SK-N-DZ (cell line): ENCODE measurements at places on chromosomes 1 and 21.

DNA sequence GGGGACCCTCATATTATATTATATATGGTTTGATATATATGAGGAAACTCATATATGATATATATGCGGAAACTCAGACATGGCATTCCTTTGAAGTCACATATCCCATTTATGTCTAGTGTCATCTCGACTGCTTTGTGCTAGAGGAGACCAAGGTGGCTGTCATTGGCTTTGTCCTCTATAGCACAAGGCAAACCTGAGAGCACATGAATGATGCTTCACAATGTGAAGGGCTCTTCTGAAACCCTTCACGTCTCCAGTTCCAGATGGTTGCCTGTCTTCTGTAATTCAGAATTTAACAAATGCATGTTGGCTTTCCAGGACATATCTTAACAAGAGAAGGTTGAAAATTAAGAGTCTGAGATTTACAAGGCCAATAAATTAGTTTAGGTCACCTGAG, 303.6 kb downstream of the BARHL2 start:
- DNase-seq = no peak

GRCh38 chr1:167629681-167630567, at the start of gene RCSD1:
RCSD1 (plus strand) TSS chr1:167630232; CDS start chr1:167630424, 192 bp downstream.
- no peak for DNase-seq

DNA sequence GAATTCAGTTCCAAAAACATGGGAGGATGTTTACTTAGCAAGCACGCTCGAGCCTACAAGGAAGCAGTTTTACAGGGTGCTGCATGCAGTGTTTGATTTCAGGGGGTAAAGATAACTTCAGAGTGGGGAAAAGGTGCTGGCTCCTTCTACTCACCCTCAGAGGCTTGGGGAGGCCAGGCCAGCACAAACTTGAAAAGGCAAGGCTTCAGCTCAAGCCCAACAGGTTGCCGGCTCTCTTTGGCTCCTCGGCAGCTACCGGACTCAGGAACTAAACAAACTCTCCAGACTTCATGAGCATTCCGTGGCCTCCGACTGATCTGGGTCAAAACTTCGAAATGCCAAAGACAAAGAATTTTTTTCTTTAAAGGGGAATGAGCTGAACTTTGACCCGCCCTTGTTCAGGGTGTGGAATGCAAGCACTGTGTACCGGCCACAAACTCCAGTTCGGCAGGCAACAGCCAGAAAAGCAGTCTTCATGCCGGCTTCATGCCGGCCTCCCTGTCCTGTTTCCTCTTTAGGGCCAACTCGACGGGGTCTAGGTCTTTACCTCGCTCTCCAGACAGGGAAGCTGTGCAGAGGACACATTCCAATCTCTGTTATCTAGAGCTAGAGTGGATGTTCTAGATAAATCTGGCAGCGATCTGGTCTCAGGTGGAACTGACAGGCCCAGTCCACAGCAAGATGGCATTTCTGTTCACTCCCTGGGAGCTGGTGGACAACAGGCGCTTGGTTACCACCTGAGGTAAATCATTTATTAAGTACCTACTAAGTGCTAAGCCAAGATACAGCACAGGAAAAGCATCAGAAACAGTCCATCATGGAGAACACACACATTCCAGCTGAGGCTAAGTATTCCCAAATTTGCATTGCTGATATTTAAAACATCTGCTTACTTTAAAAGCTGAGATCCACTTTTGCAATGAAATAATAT, 75.0 kb downstream of the CD46 start:
- no peak for DNase-seq

DNA sequence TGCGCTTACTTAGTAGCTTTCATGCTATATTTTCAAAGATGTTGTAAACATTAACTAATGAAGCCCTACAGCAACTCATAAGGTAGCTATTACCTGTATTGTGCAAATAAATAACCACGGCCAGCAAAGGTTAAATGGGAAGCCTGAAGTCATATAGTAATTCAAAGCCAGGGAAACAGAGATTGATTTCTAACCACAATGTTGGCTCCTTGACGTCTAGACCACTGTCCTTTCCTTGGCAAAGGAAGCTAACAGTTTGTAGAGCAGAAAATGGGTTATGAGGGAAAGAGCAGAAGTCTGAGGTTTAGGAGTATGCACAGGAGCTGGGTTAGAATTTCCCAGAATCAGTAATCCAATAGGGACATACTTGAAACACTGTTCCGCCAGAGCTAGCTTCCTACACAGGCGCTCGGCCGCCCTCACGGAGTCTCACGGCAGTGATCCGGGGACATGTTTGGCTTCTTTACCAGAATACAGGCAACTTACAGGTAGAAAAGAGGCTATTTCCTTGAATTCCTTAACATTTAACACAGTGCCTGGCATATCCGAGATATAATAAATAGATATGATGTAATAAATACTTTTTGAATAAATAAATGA, 298.8 kb upstream of the LYPLAL1 start:
- no peak for DNase-seq

- DNase-seq = no peak
Observed at GRCh38 chr1:26281091-26281958, 1.4 kb downstream of the SH3BGRL3 start.

DNA sequence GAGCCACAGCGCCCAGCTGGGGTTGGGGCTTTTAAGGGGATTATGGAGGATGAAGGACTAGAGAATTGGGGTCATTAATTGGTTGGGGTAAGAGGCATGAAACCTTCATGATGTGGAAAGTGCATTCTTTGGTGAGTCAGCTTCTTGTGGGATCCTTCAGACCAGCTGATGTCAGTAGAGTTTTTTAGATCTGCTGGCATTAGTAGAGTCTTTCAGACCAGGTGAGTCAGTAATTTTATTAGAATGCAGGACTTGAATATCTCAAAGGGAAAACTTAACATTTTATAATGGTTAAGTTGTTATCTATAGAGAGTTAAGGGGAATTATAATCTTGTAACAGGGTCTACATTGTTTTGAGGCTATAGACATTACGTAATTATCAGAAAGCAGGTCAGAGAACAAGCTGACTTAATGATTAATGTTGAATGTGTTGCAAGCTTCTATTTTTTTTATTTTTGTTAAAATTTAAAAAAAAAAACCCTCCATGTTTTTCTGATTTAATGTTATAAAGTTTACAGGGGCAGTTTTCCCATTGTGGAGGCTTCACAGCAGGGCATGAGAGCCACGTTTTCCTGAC, 160.9 kb upstream of the FMN2 start:
- no peak for DNase-seq

DNA sequence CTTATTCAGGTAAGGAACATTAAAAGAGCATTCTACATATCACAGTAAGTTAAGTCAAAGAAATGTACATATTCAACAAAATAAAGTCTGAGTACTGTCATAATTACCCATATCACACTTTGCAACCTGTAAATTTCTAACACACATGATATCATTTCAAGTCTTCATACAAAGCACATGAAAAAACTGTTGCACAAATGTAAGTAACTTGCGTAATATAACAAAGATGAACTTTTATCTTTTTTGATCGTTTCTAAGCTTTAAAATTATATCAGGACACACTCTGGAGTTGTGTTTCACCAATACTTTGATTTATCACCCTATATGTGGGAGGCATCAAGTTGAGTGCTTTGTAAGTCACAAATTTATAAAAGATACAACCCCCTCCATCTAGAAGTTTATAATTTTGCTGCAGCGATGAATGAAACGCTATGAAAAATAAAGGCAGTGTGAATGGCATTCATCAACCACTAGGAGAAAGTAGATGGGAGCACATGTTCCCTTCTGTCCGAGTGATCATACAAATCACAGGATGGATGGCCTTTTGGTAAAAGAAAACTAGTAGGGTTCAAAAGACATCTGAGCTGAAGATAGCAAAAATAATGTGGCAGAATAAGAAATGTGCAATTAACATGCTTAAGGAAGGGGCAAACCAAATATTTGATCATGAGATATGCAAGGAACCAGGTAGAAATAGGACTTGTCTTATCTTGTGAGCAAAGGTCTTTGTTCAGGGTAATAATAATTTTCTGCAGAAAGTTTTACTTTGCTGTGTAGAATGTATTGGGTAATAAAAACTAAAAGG, 27.5 kb downstream of the NRIP1 start:
- no peak for DNase-seq

DNA sequence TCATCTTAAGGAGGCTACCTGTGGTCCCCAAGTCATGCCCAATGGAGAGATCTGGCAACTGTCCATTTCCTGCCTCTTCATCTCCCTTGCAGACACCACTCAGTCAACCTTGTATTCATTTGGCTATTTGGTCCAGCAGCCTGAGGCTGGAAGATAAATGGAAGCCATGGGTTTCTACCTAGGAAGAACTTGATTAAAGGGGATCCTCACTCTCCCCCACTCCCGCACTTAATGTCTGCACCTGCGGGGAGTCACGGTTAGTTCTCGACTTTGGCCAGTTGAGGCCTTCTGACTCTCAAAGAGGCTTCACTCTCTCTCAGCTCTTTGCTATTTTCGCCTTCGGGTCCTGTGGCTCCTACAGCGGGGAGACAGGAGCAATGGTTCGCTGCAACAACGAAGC, 8.4 kb upstream of the ATXN7L2 start:
- DNase-seq = no peak
